DMS153 (cell line): ENCODE measurements at places on chromosomes 2 and 18.

DNA sequence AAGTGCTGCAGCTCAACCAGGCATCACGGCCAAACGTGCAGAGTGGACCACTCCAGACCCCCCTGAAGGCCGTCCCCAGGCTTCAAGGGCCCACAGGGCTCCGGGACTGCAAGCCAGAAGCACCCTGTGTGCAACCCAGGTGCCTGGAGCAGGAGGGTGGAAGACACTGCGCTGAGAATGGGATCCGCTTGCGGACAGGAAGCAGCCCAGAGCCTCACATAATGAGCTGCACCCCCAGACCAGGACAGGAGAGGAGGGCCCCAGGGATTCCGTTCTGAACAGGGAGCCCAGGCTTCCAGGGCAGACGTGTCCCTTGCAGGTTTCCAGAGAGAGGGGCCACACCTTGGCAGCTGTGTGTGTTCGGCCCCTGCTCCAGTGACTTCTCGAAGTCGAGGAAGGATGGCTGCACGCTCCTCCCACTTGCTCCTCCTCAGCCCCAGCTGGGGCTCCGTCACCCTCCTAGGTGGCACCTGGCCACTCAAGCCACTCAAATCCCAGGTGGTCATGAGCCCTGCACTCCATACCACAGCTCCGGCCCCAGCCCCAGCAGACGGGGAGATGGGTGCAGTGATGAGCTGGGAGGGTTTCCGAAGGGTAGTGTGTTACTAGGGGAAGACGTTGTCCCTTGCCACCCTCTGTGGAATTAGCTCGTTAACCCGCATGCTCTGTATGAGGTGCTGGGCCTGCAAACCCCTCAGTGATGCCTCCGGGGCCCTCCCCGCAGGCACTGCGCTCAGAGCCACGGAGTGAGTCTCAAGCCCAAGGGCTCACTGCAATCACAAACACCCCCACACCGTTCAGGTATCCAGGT lies 79.2 kb downstream of the NDUFA10 start:
- DNase-seq = no peak

DNA sequence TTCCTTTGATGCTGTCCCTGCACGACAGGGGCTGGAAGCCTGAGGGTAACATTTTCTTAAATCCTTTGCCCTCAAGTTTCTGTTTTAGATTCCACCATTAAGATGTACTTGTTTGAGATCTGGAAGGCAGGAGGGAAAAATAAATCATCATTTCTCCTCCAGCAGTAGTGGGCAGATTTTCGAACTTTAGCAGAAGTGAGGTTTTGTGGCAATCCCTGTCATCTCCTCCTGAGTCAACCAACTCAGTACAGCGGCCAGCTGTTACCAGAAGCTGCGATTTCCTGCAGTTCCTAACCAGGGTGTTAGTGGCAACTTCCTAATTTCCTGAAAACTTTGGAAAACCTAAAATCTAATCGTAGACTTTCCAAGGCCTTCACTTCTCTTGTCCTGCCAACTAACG lies 517.2 kb upstream of the ACVR2A start:
- no peak for DNase-seq

DNA sequence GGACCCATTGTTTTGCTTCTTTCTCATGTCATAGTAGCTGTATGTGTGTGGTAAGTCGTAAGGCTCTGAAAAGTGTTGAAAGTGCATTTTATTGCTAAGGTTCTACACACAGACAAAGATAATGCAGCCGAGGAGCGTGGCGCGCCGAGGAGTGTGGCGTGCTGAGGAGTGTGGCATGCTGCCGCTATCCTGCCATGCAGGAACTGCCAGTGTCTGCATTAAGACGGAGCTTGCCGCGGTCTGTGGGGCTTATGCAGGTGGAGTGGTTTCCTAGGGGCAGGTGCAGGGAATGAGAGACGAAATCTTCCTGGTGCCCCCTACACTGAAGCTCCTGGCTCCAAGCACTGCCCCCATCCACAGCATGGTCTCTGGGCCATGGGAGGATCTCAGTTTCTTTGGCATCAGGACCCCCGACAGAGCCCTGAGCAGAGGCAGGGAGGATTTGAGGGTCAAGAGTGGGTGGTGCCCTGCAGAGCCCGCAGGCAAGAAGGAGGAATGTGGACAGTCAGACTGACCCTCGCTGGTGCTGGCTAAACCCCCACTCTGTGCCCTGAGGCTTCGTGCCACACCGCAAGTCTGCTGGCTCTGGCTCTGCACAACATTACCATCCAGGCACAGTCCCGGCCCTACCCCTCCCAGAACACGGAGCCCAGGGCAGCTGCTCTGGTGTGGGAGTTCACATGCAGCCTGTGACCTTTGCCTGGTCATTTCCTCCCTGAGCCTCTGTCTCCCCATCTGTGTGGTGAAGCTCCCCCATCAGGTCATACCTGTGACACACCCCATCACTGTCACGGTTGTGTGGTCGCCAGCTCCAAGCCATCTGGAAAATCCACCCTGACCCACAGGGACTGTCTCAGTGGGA lies 3.2 kb downstream of the SNED1 start:
- no peak for DNase-seq

DNA sequence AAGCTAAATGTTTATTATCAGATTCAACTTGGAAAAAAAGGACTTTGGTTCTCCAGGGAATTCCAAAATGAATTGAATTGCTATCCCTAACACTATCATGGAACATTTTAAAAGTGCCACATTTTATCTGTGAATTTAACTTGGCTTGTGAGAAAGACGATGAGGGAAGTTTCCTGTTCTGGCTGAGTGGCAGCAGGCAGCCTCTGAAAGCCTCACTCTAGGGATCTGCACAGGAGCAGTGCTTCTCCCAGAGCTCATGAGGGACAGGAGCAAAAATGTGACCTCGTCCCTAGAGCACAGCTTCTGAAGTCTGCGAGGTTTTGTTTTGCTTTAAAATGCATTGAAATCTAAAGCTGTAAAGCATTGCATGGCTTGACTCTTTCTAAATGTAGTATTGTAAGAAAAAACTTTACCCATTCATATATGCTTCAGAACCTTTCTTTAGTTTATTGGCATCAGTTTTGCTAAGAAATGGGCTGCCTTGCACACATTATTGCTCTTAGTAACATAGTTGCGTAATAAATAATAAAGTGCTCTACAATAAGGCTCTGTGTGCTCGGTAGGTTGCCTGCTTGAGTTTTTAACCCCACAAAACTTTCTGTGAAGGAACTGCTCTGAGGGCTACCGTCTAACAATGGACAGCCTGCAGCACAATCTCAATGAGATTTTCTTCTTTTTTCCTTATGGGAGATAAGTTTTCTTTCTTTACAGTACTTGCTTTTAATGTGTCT lies 136.2 kb upstream of the CDCA7 start:
- no peak for DNase-seq

DNA sequence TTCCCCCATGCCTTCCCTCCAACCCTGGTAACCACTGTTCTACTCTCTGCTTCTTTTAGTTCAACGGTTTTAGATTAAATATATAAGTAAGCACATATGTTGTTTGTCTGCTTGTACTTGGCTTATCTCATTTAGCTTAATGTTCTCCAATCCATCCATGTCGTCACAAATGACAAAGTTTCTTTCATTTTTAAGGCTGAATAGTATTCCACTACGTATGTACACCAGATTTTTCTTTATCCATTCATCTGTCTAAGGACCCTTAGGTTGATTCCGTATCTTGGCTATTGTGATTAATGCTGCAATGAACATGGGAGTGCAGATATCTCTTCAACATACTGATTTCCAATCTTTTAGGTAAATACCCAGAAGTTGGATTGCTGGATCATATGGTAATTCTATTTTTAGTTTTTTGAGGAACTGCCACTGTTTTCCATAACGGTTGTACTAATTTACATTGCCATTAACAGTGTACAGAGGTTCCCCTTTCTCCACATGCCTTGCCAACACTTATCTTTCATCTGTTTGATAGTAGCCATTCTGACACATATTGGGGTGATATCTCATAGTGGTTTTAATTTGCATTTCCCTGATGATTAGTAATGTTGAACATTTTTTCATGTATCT lies 8.1 kb downstream of the ASB3 start:
- DNase-seq = no peak

DNA sequence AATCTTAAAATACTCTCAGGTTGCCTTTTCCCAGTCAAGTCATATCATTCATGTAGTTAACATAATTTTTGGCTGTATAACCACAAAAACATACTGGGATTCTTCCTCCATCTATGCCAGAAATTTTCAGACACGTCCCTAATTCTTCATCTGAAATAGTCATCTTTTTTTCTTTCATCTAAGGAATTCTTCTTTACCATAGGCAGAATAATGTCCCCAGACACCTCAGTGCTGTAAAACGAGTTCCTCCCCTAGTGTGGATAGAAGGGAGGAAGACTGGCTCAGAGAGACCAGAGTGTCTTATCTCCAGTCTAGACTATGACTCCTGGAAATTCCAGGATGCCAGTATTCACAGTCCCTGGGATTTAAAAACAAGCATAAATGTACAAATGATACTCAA lies 127.8 kb downstream of the MREG start:
- no peak for DNase-seq

- DNase-seq = no peak
Observed at GRCh38 chr2:120404274-120404673, 58.3 kb downstream of the INHBB start.

GRCh38 chr18:36297417-36298125 lies at the start of gene FHOD3:
Gene FHOD3 (plus strand): TSS chr18:36297713. CDS start chr18:36297836, 123 bp downstream.
- peak; percentile 38 for DNase-seq

- no peak for DNase-seq
Observed at GRCh38 chr2:48510329-48510728, 19.6 kb upstream of the STON1 start.

DNA sequence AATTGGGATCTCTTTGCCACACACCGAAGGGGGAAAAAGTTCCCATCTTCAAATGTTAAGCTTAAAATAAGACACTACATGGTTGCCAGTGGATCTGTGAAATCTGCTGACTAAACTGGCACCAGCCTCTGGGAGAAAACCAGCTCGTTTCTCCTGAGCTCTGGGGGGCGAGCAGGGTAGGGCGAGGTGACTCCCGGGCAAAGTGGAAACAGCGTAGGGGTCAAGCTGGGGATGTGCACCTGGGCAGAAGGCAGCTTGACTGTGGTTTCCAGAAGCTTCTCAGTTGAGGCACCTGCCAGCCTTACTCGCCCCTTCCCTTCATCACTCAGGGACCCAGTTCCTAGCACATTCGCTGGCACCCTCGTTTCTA lies 62.8 kb downstream of the SFXN5 start:
- no peak for DNase-seq

DNA sequence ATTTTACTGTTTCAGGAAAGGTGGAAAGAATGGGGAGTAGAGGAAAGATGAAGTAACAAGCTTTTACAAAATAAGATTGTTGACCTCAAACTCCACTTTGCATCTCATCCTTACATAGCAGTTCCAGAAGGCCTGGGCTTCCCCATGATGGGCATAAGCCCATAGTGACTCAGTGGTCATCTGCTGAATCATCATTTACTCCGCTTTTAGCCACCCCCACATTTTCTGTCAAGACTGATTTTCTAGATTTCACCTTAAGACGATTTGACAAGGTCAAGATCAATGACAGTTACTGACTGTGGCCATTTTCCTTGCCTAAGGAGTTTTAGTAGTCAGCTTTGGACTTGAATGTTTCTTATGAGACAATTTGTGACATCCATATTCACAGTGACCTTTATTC lies 49.4 kb downstream of the PLEKHM3 start:
- DNase-seq = no peak

GRCh38 chr18:3217948-3218647 lies 1.7 kb downstream of the MYOM1 start:
- DNase-seq = no peak

- no peak for DNase-seq
Observed at GRCh38 chr2:71720596-71721361, 267.4 kb downstream of the DYSF start.

DNA sequence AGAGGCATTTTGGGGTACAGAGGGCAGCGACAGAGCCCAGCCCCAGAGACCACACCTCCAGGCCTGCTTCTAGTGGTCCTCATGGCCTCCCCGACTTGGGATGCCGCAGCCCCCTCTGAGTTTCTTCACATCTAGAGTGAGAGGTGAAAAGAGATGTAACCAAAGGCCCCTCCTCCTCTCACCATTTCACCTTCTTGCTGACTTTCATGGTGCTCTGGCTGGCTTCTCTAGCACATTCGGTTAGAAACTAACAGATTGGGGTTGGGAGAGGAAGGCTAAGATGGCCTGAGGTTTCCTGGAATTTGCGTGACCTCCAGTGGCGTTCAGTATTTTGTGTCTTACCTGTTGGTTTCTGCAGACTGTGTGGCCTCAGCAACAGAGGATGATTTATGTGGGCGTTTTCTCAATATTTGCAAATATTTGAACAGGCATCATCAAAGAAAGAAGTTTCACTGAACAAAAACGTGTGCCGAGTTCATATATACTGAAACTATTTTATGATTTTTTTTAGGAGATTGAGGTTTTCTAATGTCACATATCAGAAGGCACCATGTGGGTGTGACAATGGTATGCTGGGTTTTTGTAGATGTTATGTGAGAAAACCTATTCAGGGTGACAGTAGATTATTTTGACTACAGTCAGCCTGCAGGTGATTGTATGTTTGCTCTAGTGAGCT lies 69.9 kb upstream of the BCL2L11 start:
- DNase-seq = no peak

GRCh38 chr2:237411683-237412423 lies 2.1 kb downstream of the COL6A3 start:
- DNase-seq = no peak

DNA sequence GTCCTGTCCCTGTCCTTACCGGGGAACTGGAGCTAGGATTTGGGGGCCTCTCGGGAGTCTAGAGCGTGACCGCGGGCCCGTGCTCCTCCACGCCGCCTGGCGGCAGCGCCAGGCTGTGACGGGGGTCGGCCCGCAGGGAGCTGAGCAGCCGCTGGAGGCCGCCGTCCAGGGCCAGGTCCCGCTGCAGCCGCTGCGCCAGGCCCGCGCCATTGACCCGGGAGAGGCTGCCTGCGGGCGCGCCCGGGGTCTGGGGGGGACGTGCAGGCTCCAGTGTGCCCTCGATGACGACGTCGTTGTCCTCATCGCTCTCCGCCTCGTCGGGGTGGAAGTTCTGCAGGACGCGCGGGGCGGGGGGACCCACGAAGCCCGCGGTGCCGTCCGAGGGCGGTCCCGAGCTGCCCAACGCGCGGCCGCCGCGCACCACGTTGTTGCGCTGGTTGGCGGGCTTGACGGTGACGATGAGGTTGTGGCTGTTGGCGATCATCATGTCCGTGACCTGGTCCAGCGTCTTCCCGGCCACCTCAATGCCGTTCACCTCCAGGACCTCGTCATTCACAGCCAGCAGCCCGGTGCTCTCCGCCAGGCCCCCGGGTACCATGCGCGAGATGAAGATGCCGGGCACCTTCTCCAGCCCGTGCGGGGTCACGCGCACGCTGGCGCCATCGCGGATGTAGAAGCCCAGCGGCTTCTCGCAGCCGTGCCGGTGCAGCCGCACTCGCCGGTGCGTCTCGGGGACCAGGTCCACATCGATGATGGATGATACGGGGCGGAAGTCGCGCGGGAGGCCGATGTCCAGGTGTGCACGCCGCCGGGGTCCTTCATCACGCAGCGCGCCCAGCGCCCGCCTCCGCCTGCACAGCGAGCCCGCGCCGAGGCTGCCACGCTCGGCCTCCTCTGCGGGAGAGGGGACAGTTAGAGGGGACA lies 50.9 kb downstream of the ADNP2 start:
- no peak for DNase-seq

DNA sequence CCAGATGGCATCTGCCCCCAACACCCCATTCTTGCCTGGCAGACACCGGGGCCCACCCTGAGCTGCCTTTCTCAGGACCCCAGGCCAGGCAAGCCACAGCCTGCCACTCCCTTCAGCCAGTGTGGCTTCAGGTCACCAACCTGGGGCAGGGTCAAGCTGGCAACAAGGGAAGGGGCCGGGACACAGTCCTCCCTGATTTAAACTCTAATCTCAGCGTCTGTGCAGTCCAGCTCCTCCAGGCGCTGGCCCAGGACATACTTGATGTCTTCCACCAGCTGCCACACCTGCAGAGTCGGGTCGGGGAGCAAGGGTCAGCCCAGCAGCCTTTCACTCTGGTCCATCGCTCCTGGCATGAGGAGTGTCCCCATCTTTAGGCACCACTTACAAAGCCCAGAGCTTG lies 29.0 kb upstream of the ALPP start:
- no peak for DNase-seq
